ENCODE measurements at places on chromosomes 5 and 9. TPM values are rescaled to one million over a fixed set of nuclear protein-coding genes. Genes with fewer than 3 reads are reported as not detected.

Gene PCDHA9
- 0.54 TPM for total RNA-seq

- H3K27me3 ChIP-seq, result no peaks in the 10 kb centered on the region
- peaks cover 3% of the 10 kb centered on the region for H3K4me1 ChIP-seq
- H3K36me3 ChIP-seq, result no peaks in the 10 kb centered on the region
- no peak overlapping the region for H3K27ac ChIP-seq
- no peak overlapping the region for H3K4me3 ChIP-seq
Observed at GRCh38 chr5:87311405-87312279, 44.0 kb downstream of the RASA1 start.

GRCh38 chr9:88745276-88746001 lies 210.5 kb downstream of the NXNL2 start:
- DNase-seq, result no peak
- no peaks in the 10 kb centered on the region for H3K27me3 ChIP-seq
- H3K27ac ChIP-seq, result no peak overlapping the region

GRCh38 chr5:100841358-100842076 lies 61.6 kb downstream of the ST8SIA4 start:
- H3K27me3 ChIP-seq, result no peaks in the 10 kb centered on the region
- no peak overlapping the region for H3K27ac ChIP-seq
- DNase-seq, result no peak
- no peaks in the 10 kb centered on the region for H3K4me1 ChIP-seq

DNA sequence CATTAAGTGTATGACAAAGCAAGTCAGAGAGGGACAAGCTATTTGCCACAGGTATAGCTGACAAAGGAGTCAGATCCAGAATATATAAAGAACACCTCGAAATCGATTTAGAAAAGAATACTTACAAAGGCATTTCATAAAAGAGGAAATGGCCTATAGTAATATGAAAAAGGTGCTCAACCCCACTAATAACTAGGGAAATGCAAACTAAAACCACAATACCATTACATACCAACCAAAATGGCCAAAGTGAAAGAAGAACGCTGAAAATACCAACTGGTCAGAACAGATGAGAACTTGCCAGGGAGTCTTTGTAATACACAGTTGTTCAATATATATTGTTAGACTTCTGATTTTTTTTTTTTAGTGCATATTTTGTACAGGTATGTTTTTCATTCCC lies 152.9 kb downstream of the CDC42SE2 start:
- H3K36me3 ChIP-seq, result no peaks in the 10 kb centered on the region
- no peak overlapping the region for H3K4me3 ChIP-seq
- no peaks in the 10 kb centered on the region for H3K27me3 ChIP-seq
- H3K4me1 ChIP-seq, result peaks cover 18% of the 10 kb centered on the region
- no peak overlapping the region for H3K27ac ChIP-seq

- no peaks in the 10 kb centered on the region for H3K27me3 ChIP-seq
- H3K36me3 ChIP-seq, result no peaks in the 10 kb centered on the region
- no peak for DNase-seq
- H3K4me3 ChIP-seq, result no peak overlapping the region
- no peak overlapping the region for H3K27ac ChIP-seq
Observed at GRCh38 chr5:6431214-6432195, 17.2 kb upstream of the UBE2QL1 start.

GRCh38 chr5:97528941-97529340 lies 345.9 kb upstream of the RIOK2 start:
- H3K36me3 ChIP-seq, result no peaks in the 10 kb centered on the region
- no peak overlapping the region for H3K4me3 ChIP-seq
- H3K4me1 ChIP-seq, result no peaks in the 10 kb centered on the region
- DNase-seq, result no peak

DNA sequence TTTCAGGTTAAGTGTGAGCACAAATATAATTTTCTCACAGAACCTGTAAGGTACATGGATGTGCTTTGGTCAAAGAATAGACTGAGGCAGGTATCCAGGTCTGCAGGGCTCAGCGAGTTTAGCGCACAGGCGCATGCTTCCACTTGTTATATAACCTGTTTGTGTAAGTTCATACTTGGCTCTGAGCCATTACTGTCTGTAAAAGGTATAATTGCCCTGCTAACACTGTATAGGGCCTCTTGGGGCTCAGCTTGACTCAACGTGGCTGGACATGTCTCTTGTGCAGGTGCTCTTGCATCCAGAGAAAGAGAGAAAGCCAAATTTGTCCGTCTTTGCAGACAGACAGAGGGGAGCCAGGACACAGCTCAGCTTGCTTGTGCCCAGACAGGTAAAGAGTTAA lies 759.6 kb downstream of the MTRR start:
- no peaks in the 10 kb centered on the region for H3K27me3 ChIP-seq
- no peaks in the 10 kb centered on the region for H3K36me3 ChIP-seq
- H3K27ac ChIP-seq, result no peak overlapping the region
- DNase-seq, result no peak

GRCh38 chr9:122991370-122991830 lies 42.1 kb upstream of the GPR21 start:
- H3K4me3 ChIP-seq, result no peak overlapping the region
- no peaks in the 10 kb centered on the region for H3K4me1 ChIP-seq
- no peaks in the 10 kb centered on the region for H3K27me3 ChIP-seq
- H3K36me3 ChIP-seq, result peaks cover 23% of the 10 kb centered on the region
- DNase-seq, result peak; percentile 13

- H3K4me3 ChIP-seq, result no peak overlapping the region
- H3K36me3 ChIP-seq, result no peaks in the 10 kb centered on the region
Observed at GRCh38 chr5:17879276-17879675, 245.0 kb downstream of the TAF11L14 start.

- no peak overlapping the region for H3K4me3 ChIP-seq
- H3K27ac ChIP-seq, result no peak overlapping the region
- H3K36me3 ChIP-seq, result no peaks in the 10 kb centered on the region
Observed at GRCh38 chr5:40033411-40033810, 608.6 kb upstream of the DAB2 start.
